ENCODE measurements at places on chromosomes 2 and 18. TPM values are rescaled to one million over a fixed set of nuclear protein-coding genes. Genes with fewer than 3 reads are reported as not detected.

The PLGLB2 gene
- 13.7 TPM for total RNA-seq

The EFR3B gene
- total RNA-seq = 2.7 TPM

The TMEM214 gene
- total RNA-seq = 50.4 TPM

The IWS1 gene
- total RNA-seq = 45.9 TPM

The TRIM54 gene
- total RNA-seq = not detected

The CNNM4 gene
- total RNA-seq = 10.8 TPM

The METTL4 gene
- 16.0 TPM for total RNA-seq

- no peak for DNase-seq
Observed at GRCh38 chr2:156329927-156330726, 2.4 kb downstream of the NR4A2 start.

DNA sequence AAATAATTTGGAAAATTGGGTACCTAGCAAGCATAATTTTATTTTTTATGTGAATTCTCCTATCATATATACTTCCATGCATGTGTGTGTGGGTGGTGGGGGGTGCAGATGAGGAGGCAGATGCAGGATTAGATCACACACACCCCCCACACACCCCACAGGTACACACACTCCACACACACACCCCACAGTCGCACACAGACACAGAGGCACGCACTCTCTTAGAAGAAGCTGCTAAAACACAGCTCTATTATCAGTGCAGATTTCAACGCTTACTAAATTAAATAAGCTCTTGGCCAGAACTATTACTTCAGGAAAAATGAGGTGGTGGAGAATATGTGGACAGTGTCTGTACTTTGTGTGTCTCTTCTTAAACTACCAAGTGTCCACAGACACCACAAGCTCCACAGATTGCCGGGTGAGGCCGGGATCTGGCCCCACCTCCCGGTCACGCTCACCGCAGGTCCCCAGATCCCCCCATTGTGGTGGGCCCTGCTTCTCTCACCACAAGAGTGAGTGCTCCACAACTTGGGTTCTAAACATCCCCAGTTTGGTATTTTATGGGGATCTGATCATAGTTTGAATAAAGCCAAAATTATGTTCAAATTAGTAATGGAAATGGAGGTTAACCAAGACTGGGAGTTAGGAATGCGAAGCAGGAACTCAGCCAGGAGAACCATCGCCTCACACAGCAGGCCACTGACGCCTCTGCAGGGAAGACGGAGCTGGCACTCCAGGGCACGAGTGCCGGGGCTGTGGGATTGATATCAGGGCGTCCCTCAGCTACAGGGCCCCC, 102.1 kb downstream of the PXDN start:
- DNase-seq = no peak

- peak; percentile 58 for DNase-seq
Observed at GRCh38 chr18:36942264-36942663, 113.3 kb downstream of the KIAA1328 start.

- DNase-seq = no peak
Observed at GRCh38 chr2:216316743-216317142, 55.5 kb downstream of the MARCHF4 start.

DNA sequence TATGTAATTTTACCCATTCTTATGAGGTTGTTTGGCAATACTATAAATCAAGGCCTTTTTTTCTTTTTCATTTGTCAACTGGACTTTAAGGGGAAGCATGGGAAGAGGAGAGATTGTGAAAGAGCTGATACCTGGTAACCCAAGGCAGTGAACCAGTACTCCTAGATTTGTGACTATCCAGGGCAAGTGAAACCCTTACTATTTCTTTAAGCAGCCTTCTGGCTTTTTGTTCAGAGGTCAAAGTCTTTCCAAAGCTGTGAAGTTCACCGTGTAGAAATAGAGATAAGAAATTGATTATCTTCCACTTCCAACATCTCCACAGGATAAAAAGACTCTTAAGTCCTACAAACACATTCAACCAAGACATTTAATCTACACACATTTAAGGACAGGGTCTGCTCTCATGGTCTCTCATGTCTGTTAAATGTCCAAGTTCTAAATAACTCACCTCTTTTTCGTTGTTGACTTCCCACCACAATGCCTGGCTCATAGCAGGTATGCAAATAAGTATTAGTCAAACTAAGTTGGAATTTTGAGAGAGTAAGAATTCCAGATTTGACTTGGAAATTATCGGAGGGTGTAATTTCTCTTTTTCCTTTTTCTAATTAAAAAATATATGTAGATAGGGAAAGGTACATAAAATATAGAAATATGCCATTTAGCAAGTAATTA, 485.8 kb downstream of the STK39 start:
- peak; percentile 20 for DNase-seq

GRCh38 chr2:15058015-15058720, 425.7 kb downstream of the LRATD1 start:
- no peak for DNase-seq

DNA sequence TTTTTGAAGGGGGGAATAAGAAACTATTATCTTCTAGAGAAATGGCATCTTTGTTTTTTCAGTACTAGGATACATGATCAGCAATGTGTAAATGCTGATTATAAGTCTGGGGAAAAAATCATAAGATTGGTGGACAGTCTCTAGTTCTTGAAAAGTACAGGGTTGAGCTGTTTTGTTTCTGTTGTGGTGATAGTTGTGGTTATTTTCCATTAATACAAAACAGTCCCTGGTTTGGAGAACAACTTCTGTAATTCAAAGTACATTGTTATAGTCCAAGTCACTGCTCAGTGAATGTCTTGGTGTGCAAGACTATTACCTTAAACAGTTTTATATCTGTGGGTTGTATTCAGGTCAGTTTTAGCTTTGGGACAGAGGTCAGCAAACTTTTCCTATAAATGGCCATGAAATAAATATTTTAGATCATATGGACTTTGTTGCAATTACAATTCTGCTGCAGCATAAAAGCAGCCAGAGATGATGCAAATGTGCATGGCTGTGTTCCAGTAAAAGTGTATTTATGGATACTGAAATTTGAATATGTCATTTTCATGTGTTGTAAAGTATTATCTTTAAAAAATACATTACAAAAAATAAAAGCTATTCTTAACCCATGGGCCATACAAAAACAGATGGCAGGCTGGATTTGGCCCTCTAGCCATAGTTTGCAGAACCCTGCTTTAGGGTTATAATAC, 111.0 kb downstream of the CERS6 start:
- no peak for DNase-seq

GRCh38 chr2:181142514-181142913, 162.1 kb downstream of the UBE2E3 start:
- DNase-seq = no peak

DNA sequence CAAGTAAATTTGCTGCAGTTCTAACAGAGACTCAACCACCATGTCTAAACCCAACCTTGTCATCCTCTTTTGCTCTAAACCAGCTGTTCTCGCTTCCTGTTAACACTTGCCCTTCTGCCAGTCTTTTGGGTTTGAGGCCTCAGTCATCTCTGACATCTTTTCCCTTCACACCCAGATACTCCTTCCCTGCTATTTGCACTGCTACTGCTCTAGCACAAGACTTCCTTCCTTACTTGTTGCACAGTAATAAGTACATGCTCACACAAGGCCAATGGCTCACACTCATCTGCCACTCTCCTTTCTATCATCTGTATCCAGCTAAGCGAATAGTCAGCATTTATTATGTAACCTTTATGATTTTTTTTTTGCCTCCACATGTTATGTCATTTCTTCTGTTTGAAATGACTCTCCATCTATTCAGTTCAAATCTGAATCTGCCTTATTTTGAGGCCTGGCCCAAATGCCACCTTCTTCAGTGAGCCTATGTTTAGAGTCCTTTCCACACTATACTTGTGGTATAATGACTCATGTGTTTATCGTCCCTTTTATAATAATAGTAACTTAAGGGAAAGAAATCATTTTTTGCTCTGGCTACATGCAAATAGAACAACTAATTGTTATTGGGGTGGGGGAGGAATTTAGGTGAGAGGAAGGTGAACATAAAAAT, 22.5 kb upstream of the CDKL4 start:
- DNase-seq = no peak

GRCh38 chr2:37585982-37586621, 85.3 kb downstream of the CDC42EP3 start:
- peak; percentile 30 for DNase-seq

DNA sequence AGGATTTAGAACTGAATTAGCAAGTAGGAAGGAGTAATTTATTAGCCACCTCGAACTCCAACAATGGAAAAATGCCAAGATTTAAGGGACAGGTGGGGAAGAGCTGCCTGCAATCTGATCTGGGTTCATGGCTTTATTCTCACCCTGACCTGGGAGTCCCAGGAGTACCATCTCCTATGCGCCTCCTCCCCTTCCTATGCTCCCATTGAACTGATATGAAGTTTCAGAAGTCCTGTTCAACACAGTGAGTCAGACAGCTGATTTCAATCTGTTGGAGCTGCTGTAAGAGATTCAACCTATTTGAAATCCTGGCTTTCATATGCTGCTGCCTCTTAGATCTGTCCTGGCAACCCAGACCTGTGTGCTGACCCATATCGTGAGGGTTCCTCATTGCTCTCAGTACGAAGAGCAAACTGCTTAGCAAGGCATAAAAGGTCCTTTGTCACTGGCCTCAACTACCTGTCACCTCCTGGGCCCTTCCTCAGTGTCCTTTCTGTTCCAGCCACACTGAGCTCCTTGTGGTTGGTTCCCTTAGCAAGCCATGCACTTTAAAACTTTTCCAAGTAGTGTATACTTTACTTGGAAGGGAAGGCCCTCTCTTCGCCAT, 15.9 kb upstream of the CD28 start:
- no peak for DNase-seq

GRCh38 chr2:17749753-17750438, 3.7 kb downstream of the SMC6 start:
- no peak for DNase-seq

GRCh38 chr2:217398860-217399259, 539.0 kb upstream of the TNP1 start:
- DNase-seq = no peak

DNA sequence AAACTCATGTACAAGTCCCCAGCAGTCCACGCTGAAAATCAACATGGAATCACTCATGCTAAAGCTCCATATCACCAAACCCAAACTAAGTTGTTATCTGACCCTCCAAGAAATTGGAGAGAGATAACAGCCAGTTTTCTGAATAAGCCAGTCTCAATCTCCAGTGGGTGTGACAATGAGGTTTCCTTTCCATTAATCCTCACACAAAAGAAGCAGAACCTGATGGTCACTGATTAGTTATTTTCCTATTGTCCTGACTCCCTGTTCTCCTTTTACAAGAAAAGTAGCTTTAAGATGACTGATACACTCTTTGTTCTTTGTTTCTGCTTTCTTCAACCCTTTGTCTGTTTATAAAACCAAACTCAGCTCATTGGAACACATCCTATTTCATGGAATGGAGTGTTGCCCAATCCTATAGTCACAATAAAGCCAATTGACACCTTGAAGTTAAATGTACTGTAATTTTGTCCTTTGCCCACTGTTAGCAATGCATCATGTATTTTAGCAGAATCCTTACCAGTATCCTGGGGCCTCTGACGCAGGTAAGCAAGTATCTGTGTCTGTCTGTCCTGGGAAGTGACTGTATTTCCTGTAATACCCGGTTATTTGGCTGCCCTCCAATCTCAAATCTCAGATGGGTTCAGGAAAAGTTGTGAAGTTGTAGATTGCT, 30.6 kb upstream of the SH3RF3 start:
- DNase-seq = no peak

GRCh38 chr2:59900728-59901452, 652.6 kb downstream of the BCL11A start:
- DNase-seq = no peak

DNA sequence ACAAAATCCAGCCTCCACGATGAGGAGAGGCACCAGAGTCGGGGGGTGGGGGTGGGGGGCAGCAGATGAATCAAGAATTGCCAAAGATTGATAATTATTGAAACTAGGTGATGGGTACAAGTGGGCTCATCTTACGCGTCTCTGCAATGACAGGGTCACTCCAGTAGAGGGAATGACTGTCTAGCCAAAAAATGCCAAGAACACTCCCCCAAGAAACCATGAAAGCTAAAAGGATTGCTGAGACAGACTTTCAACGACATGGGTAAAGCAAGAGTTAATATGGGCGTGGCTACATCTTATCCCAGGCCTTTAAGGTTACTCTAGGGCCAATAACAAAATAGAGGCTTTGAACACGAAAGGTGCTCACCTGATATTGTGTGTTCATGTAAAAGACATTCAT, 86.5 kb downstream of the STK39 start:
- DNase-seq = no peak

- no peak for DNase-seq
Observed at GRCh38 chr2:230715201-230715600, 2.6 kb downstream of the CAB39 start.

- no peak for DNase-seq
Observed at GRCh38 chr2:20487030-20487391, 40.1 kb downstream of the RHOB start.

DNA sequence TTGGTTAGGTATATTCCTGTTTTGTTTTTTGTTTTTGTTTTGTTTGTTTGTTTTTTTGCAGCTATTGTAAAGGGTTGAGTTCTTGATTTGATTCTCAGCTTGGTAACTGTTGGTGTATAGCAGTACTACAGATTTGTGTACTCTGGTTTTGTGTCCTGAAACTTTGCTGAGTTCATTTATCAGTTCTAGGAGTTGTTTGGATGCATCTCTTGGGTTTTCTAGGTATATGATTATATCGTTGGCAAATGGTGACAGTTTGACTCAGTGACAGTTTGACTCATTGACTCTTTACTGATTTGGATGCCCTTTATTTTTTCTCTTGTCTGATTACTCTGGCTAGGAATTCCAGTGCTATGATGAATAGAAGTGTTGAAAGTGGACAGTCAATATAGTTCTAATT, 53.7 kb downstream of the APLF start:
- no peak for DNase-seq

DNA sequence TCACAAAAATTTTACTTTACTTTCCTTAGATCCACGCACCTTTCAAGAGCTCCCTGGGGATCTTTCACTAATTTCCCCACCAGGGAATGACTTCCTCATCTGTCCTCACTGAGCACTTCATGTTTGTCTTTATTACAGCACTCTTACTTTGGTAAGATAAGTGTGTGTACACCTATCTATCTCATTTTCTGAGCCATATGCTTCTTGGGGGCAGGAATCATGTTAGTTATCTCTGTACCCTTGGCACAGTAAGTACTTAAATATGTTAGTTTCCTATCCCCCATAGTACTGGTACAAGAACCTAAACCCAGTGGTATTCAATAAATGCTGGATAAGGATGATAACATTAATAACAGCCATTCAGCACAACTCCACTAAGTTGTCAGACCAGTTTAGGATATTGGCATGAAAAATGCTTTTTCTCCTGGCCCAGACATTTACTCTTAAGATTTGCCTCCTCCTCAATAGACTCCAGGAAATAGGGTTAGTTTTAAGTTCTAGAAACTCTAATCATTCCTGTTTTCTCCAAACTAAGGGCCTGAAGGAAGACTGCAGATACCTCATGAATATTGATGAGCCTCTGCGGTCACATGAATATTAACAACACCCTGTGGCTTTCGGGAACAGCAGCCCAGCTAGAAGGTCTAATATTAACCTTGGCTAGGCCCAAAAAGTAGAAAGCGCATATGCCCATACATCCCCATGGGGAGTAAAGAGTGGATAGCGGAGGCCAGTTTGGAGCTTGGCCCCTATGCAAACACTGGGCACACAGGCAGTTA, 38.2 kb downstream of the NHEJ1 start:
- peak; percentile 8 for DNase-seq

Data from hepatocyte (in vitro differentiated cells).